H1 (cell line): ENCODE measurements at places on chromosomes 13 and 19.

DNA sequence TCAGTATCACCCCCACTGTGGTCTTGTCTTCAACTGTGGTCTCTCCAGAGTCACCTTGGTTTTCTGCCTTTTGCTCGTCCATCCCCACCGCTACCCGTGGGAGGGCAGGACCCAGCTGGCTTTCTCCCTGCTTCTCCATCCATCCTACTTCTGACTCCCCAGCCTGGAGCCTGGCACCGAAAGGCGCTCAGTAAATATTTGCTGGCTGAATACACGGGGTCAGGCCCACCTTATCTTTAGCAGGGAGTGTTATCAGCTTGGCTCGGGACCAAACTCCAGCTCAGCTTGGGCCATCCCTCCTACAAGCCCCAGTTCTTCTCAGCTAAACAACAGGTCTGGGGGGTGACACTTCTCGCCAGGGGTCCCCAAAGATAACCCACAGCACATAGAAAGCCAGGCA is 62.0 kb upstream of the KLF2 start:
- no peak overlapping the region for H3K27ac ChIP-seq
- H3K4me3 ChIP-seq, result no peak overlapping the region
- H3K27me3 ChIP-seq, result no peaks in the 10 kb centered on the region
- no peaks in the 10 kb centered on the region for H3K36me3 ChIP-seq
- H3K4me1 ChIP-seq, result no peaks in the 10 kb centered on the region; the same call in 1 of the 2 replicates

- H3K27ac ChIP-seq, result peak overlapping the region; percentile 99
- DNase-seq, result peak; percentile 71
- peaks cover 11% of the 10 kb centered on the region for H3K36me3 ChIP-seq
- H3K4me3 ChIP-seq, result no peak overlapping the region; the same call in 1 of the 2 replicates
- peaks cover 18% of the 10 kb centered on the region for H3K4me1 ChIP-seq
Observed at GRCh38 chr19:2428321-2428690, 920 bp upstream of the TIMM13 start.

DNA sequence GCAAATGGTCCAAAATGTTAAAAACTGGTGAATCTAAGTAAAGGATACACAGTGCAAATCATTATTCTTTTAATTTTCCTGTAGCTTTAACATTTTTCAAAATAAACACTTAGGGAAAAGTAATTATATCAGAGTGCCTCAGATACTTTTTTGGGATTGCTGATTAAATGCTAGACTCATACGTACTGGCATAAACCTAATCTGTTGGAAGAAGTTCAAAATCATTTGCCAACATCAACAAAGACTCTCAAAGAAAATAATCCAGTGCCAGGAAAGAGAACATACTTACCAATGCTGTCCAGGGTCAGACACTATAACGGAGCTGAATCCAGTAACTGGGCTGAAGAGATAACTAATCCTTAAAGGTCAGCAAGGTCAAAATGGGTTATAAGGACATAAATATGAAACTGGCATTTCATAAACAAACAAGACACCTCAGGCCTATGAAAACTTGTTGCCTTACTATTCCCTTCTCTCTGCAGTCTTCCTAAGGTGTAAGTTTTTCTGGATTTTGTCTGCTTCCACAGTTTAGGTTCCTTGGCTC is 3.3 kb upstream of the ZNF420 start:
- H3K4me3 ChIP-seq, result no peak overlapping the region
- H3K27ac ChIP-seq, result no peak overlapping the region
- H3K27me3 ChIP-seq, result no peaks in the 10 kb centered on the region
- H3K4me1 ChIP-seq, result no peaks in the 10 kb centered on the region

- H3K27me3 ChIP-seq, result no peaks in the 10 kb centered on the region
- no peak for DNase-seq
- H3K4me1 ChIP-seq, result peaks cover 46% of the 10 kb centered on the region
- H3K4me3 ChIP-seq, result no peak overlapping the region
- peaks cover 14% of the 10 kb centered on the region; the same call in 1 of the 2 replicates for H3K36me3 ChIP-seq
- H3K27ac ChIP-seq, result no peak overlapping the region; the same call in 1 of the 2 replicates
Observed at GRCh38 chr19:5131031-5131505, 162.2 kb downstream of the KDM4B start.

GRCh38 chr19:1263188-1263587 is 5.9 kb upstream of the CIRBP start:
- no peaks in the 10 kb centered on the region; the same call in 1 of the 2 replicates for H3K36me3 ChIP-seq
- no peak overlapping the region for H3K27ac ChIP-seq
- peaks cover 48% of the 10 kb centered on the region for H3K4me1 ChIP-seq
- H3K4me3 ChIP-seq, result peak overlapping the region; percentile 77; the same call in 1 of the 2 replicates
- no peaks in the 10 kb centered on the region for H3K27me3 ChIP-seq
- no peak for DNase-seq

- H3K27ac ChIP-seq, result 0 out of 2 replicates have a peak overlapping the region, but pooled peaks have one; percentile 1
- H3K27me3 ChIP-seq, result no peaks in the 10 kb centered on the region; the same call in 1 of the 2 replicates
- H3K4me1 ChIP-seq, result peaks cover 21% of the 10 kb centered on the region
- H3K4me3 ChIP-seq, result no peak overlapping the region
- H3K36me3 ChIP-seq, result peaks cover 14% of the 10 kb centered on the region
Observed at GRCh38 chr19:14147797-14148605, 11.6 kb upstream of the ASF1B start.

DNA sequence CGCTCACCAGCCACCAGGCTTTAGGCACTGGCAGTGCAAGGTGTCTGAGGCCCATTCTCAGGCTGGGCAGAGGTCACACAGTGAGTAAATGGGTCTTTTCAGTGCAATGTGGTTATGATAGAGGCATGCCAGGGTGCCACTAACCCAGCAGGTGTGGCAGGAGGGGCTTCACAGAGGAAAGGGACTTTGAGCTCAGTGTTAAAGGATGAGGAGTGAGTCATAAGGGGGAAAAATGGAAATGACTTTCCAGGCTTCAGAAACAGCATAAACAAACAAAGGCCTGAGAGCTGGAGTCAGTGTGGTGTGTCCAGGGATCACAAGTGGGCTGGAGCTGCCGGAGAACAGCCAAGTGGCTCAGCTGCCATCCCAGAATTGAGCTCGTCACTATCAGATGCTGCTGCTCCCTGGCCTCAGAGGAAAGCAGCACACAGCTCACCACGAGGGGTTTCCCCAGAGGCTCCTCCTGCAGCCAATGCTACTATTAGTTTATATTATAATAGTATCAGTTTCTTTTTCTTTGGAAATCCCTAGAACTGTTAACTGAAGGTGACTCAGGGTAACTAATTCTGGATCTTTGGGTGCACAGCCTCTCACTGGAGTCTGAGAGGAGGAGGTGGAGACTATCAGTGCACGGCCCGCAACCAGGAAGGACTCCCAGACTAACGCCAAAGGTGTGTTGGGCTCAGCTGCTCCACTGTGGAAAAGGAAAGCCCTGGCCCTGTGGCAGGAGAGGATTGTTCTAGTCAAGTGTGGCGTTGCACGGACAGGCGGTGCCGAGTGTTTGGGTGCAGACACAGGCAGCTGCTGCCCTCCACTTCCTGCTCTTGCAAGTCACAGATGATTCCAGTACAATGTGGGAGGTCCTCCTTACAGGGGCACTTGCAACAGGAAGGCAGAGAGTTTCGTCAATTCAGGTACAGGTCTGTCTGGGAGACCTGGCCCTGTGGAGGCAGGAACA is 39.5 kb downstream of the DHRS12 start:
- no peak overlapping the region for H3K4me3 ChIP-seq
- no peak overlapping the region for H3K27ac ChIP-seq
- peaks cover 7% of the 10 kb centered on the region for H3K4me1 ChIP-seq

GRCh38 chr13:73913751-73914518 is 220.3 kb downstream of the KLF12 start:
- H3K36me3 ChIP-seq, result no peaks in the 10 kb centered on the region
- H3K27ac ChIP-seq, result no peak overlapping the region
- H3K4me3 ChIP-seq, result no peak overlapping the region
- no peaks in the 10 kb centered on the region for H3K27me3 ChIP-seq

GRCh38 chr19:50461066-50461875 is 15.0 kb upstream of the EMC10 start:
- H3K4me1 ChIP-seq, result peaks cover 2% of the 10 kb centered on the region
- H3K4me3 ChIP-seq, result no peak overlapping the region
- DNase-seq, result peak; percentile 84
- no peaks in the 10 kb centered on the region for H3K36me3 ChIP-seq

- H3K4me3 ChIP-seq, result no peak overlapping the region
- no peaks in the 10 kb centered on the region for H3K36me3 ChIP-seq
- no peak for DNase-seq
- no peaks in the 10 kb centered on the region for H3K27me3 ChIP-seq
- peaks cover 5% of the 10 kb centered on the region for H3K4me1 ChIP-seq
Observed at GRCh38 chr13:20686863-20687579, 16.5 kb upstream of the IL17D start.

GRCh38 chr13:32852526-32852925 is 163.7 kb upstream of the KL start:
- no peak overlapping the region for H3K4me3 ChIP-seq
- H3K4me1 ChIP-seq, result no peaks in the 10 kb centered on the region
- no peak for DNase-seq
- no peak overlapping the region for H3K27ac ChIP-seq

DNA sequence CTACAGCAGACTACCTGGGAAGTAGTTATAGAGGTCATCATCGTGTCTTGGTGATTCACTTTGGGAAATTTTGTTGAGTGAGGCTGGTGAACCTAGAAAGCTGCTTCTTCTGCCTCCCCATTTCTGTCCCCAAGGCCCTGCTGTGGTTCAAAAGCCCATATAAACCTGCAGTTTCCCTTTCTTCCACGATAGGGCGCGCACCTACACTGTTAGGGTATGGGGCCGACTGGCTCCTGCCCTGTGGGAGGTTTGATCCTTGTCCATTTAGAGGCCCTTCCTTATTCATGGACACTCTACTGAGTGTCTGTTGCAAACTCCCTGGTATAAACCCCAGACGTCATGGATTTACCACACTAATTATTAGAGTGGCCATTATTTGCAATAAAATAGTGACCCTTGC is 191.8 kb downstream of the GGACT start:
- H3K27ac ChIP-seq, result no peak overlapping the region
- no peak for DNase-seq
- no peaks in the 10 kb centered on the region for H3K36me3 ChIP-seq
- no peaks in the 10 kb centered on the region for H3K27me3 ChIP-seq
- peaks cover 3% of the 10 kb centered on the region for H3K4me1 ChIP-seq
- no peak overlapping the region for H3K4me3 ChIP-seq

DNA sequence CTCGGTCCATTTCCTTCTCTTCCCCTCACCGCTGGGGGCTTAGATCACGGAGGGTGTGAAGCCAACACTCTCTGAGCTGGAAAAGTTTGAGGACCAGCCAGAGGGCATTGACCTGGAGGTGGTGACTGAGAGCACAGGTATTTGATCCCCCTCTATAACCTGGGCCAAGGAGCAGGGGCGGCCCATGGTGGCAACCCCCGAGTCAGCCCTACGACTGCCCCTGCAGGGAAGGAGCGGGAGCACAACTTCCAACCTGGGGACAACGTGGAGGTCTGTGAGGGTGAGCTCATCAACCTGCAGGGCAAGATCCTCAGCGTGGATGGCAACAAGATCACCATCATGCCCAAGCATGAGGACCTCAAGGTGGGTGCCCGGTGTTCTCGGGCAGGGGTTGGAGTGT is 11.6 kb upstream of the TIMM50 start:
- H3K4me1 ChIP-seq, result no peaks in the 10 kb centered on the region
- no peaks in the 10 kb centered on the region for H3K27me3 ChIP-seq
- no peak overlapping the region for H3K27ac ChIP-seq
- H3K36me3 ChIP-seq, result peaks cover 79% of the 10 kb centered on the region
